ENCODE measurements at places on chromosomes 11 and 22.

DNA sequence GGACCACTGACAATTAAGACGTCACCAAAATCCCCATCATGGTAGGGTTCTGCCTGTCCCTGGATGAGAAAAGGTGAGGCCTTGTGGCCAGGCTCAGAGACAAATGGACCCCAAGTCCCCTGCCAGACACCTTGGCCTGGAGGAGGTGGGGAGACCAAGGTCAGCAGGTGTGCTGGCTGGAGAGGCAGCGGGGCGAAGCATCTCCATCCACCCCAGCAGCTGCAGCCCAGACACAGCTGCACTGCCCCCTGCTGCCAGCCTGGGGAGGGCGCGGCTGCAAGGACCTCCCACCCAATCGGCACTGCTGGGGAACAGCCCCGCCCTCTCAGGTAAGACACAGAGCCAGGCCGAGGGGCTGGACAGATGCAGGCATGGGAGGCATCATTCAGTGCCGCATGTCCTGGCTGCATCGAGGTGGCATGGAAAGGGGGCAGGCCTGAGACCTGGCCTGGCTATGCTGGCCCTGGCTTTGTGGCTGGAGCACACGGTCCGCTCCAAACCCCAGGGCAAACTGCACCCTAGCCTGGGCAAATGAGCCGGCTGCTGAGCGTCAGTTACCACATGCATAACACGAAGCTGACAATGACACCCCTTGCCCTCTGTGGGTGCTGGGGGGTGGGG lies 12.2 kb upstream of the MFNG start:
- no peak for DNase-seq

GRCh38 chr11:1519028-1520010 lies 32.7 kb upstream of the MOB2 start:
- peak; percentile 28 for DNase-seq

DNA sequence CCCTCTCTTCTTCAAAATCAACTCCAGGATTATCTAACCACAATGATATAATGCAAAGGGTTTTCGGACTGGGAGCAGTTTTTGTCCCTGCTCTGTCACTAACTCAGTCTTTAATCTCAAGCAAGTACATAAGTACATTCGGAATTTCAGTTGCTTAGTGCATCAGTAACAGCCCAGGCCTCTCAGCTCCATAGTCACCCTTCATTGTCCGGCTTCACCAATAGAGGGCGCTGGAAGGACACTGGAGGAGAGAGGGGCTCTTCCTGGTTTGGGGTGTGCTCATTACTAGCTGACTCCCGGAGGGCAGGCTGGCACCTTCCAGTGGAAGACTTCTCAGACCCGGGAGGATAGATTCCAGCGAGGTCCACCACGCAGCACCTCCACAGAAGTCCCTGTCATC lies 90.4 kb upstream of the PDGFD start:
- peak; percentile 17 for DNase-seq

DNA sequence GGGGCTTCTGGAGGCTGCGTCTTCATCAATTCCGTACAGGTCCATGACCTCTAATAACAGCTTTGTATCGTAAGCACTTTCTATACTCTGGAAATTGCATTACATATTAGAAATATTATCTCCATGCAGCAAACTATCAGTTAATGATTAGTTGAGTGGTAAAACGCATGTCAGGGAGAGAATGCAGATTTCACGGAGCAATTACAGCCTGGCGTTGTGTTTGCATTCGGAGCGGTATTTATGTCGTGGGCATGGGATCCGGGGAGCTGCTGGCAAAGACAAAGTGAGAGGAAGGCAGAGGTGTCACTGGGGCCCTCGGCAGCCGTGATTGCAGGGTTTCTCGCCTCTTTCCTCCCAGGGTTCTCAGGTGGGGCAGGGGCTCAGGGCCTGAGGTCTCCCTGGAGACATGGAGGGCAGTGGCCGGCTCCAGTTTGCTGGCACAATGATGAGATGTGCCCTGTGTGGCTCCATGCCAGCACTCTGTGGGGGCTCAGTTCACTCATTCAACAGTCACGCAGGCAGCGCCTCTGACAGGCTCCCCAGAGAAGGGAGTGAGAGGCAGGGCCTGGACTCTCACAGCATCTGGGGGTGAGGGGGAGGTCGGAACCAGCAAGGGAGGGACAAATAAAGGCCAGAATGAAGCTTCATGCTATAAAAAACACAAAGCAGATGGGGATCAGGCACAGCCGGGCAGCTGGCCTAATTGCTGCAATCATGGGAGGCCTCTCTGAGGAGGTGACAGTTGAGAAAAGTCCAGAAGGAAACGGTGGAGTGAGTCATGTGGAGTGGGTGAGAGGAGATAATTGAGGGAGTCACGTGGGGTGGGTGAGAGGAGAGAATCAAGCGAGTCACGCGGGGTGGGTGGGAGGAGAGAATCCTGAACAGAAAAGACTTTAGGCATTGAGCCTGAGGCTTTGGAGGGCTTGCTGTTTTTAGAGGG lies 1002.7 kb downstream of the BRD1 start:
- DNase-seq: no peak

GRCh38 chr22:42752912-42753311 lies 32.2 kb upstream of the A4GALT start:
- DNase-seq: no peak

GRCh38 chr11:107699371-107700285 lies 12.2 kb downstream of the SLN start:
- no peak for DNase-seq

GRCh38 chr11:117175104-117175503 lies 3.4 kb upstream of the SIDT2 start:
- DNase-seq: no peak

DNA sequence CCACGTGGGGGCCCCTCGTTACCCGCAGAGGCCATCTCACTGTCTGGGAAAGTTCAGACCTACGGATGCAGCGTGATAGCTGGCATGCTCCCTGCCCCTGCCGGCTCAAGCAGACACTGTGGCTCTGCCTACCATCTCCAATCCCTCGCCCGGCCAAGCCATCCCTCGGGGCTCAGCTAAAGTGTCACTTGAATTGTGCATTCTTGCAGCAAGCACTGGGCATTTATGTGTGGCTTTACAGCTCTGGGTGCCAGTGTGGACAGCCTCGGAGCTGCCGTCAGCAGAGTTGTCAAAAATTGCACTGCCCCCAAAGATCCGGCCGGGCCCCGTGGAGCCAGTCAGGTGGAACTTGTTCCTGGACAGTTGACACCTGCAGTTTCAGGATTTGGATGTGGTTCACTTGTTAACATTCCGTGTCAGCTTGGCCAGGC lies 75.0 kb upstream of the FGF3 start:
- DNase-seq: no peak

DNA sequence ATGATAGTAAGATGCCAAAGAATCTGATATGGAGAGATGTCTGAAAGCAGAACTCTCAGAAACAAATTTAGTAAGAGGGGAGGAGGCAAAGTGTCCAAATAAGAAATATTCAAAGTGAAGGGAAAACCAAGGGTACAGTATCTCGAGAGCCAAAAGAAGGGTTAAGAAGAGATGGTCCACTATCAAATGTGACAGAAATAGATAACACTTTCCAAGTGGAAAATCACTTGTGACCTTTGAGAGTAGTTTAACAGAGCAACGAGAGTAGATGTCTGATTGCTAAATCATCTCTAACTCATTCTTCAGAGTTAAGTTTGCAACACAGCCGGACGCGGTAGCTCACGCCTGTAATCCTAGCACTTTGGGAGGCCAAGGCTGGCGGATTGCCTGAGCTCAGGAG lies 4.3 kb upstream of the BUD13 start:
- DNase-seq: no peak

DNA sequence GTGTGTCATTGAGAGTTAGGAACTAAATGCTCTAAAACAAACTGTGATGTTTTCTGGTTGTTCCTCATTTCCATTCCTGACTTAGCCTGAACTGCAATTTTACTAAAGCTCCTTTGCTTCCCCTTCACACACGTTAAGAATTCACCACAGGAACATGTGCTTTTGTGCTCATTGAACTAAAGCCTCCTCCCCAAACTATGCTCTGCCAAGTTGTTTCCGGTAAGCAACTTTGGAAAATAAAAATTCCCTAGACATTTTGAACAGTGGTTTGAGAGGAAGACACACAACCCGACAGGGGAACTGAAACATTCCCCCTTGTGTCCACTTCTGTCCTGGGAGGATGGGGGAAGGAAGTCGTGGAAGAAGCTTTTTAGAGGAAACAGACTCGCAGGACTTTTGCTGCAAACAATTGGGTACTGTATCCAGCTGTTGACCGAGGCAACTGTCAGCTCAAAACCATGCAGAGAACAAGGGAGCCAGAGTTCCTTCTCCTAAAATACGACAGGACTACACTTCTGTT lies 66.9 kb downstream of the GAB2 start:
- DNase-seq: no peak

GRCh38 chr11:119389611-119390254 lies 8.2 kb upstream of the USP2 start:
- DNase-seq: no peak
